GM04504 (cell line): ENCODE measurements at places on chromosomes 5 and 9.
A peak's percentile ranks its signal among the peaks of the same experiment; 100 is the strongest.

DNA sequence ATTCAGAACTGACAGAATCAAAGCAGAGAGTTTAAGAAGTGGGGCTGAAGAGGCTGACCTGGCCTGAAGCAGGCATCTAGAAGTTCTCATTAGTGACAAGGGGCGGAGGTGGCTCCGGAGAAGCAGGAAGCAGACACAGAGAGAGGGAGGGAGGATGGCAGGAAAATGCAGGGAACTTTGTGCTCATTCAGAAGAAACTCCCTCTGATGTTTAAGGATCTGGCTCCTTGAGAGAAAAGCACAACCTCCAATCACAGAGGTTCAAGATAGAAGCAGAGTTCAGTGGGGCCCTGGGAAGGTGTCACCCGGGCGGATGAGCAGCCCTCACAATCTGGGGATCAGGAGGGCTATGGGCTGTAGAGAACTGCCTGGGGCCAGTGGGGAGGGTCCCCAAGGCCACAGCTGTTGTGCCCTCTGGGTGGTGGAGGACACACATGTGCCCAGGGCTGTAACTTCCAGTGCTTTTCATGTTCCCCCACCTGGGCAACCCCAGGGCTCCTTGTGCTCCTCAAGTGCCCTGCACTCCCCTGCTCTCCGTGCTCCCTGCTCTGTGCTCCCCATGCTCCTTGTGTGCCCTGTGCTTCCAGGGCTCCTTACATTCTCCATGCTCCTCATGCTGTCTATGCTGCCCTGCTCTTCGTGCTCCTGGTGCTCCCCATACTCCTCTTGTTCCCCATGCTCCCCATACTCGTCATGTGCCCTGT, 51.4 kb downstream of the TRIP13 start:
- DNase-seq, result no peak

GRCh38 chr9:120438836-120439546, 141.0 kb downstream of the CDK5RAP2 start:
- no peak for DNase-seq

DNA sequence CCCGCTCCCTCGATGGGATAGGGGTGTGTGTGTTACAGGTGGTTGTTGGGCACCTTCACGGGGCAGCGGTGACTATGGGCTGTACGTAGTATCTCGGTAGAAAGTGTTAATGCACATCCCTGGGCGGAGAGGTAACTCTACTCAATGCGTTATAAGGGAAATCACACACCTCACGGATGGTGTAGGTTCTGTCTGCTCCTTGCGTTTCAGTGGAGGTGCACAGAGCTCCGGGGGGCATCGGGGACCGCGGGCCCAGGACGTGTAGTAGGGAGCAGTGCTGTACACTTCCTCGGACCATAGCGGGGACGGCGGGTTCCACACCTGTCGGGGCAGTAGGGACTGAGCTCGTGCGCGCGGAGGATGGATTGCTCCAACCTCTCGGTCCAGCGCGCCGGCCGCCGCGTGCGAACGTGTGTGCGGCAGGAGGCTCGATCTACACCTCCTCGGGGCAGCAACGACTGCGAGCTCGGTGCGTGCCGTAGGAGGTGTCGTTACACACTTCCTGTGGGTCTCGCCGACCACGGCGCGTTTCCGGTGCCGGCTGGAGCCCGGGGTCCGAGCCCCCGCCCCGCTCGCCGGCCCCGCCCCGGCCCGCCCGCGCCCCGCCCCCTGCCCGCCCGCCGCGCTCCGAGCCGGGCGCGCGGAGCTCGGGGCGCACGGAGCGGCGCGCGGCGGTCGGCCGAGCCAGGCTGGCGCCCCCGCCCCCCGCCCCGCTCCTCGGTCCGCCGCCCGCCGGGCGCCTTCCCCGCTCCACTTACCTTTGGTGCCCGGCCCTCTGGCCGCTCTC, at the start of gene KIAA1958:
TSS of gene KIAA1958 (plus strand) at position 607 of the 787 bp plus-strand sequence. CDS start 87,254 bp downstream, outside the sequence.
- peak; percentile 50 for DNase-seq

- DNase-seq, result no peak
These were observed 309.1 kb downstream of the PSAT1 start for GRCh38 chr9:78606001-78606379.

- DNase-seq, result no peak
These were observed 20.9 kb upstream of the ARHGAP26 start for GRCh38 chr5:142749321-142749720.

DNA sequence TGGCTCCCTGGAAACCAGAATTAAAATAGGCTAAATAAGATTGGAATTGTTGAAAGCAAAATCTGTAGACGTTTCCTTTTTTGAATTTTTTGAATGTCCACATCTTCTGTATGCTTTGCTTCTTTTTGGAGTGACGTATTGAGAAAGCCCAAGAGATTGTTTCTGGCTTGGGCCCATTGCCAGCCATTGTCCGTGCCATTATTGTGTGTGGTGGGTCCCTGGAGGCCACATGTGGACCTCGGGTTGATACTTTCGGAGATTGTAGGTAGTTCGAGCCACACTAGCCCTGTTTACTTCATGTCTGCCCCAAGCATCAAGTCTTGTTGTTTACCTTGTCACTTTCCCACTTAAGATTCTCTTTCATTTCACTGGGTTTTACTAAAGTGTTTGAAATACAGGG, 106.0 kb downstream of the PALM2AKAP2 start:
- no peak for DNase-seq

DNA sequence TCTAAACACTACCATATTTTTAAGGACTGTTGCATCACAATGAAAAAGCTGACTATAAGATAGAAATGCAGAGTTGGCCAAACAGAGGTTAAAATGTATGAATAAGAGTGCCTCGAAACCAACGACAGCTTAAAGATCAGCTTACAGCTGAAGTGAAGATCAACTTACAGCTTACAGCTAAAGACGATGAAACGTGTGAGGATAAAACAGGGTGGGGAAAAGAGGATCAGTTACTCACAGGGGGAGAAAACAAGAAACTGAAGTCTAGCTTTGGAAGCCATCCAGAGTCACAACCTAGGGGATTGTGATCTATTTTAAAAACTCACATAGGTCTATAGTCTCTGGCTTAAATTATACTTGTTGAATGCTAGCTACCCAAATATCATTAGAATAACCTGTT, 220.0 kb downstream of the SNCAIP start:
- DNase-seq, result no peak

GRCh38 chr5:41193456-41194205, 19.7 kb downstream of the C6 start:
- no peak for DNase-seq

- no peak for DNase-seq
These were observed 31.6 kb upstream of the F2RL1 start for GRCh38 chr5:76787237-76787636.

DNA sequence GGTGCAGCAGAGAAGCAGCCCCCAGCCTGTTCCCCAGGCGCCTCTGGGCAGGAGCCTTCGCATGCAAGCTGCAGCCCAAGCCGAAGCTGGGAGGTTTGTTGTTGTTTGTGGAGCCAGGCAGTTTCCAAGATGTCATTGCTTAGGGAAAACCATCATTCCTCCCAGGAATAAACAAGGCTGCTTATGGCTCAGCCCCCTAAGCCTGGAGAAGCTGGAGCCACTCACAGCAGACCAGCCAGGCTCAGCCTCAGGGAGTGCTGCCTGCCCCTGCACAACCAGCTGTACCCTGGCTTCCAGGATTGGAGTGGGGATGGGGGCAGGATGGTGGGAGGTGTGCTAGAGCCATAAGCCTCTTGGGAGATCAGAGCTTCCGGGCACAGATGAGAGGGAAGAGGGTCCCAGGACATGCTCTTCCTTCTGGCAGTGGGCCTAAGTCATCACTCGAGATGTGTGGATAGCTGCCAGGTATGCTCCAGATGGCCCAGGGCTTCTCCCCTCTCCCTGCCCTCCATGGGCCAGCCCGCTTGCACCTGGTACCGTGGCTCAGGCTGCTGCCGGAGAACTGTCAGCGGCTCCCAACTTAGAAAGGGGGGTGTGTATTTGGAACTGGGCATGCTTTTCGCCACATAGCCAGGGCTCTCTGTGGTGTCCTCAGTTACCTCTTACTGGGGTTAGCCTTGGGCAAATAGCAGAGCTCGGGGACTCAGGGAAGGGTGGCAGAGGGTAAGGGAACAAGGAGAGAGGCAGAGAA, 105.2 kb downstream of the RGS3 start:
- no peak for DNase-seq

GRCh38 chr5:154109416-154110106, 70.8 kb downstream of the MFAP3 start:
- DNase-seq, result no peak

DNA sequence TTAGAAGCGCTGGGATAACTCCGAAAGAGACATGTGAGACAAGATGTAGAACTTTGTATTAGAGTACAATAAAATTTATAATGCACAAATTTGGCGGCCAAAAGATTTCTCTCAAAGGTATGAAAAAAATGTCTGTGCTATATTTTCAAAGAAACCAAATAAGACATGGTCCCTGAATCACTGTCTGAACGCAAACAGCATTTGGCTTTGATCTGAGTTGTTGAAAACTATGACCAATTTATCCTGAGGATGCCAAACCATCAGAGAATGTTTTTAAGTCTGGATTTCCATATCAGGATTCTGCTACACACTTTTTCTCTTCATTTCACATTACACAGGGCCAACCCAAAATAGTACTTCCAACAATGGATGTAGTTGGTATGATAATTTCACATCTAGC, 9.9 kb upstream of the GLIS3 start:
- DNase-seq, result no peak

- no peak for DNase-seq
These were observed 19.5 kb downstream of the DCAF10 start for GRCh38 chr9:37820142-37820541.

GRCh38 chr5:23730023-23730422, 222.6 kb downstream of the PRDM9 start:
- DNase-seq, result no peak

- DNase-seq, result no peak
These were observed 691 bp downstream of the THBS4 start for GRCh38 chr5:80035839-80036238.

DNA sequence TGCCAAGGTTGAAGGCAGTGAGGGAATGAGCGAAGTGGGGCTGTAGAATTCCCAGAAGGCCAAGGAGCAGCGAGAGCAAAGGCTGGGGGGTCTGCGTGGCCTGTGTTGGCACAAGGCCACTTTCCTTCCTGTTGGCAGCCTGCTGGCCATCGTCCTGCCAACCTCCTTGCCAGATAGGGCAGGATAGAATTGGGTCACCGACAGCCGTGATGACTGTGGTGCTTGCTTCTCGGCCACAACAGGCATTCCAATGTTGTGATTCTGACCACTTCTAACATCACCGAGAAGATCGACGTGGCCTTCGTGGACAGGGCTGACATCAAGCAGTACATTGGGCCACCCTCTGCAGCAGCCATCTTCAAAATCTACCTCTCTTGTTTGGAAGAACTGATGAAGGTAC, 18.9 kb downstream of the TRIP13 start:
- DNase-seq, result no peak

DNA sequence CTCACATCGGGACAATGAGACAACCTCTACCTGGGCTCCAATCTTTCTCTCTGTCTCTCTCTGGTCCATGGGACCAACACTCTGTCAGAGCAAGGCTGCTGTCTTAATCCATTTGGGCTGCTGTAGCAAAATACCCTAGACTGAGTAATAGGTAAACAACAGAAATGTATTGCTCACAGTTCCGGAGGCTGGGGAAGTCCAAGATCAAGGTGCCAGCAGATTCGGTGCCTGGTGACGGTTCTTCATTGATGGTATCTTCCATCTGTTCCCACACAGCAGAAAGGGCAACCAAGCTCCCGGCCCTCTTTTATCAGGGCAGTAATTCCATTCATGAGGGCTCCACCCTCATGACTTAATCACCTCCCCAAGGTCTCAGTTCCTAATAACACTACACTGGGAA, 61.3 kb upstream of the SPOCK1 start:
- no peak for DNase-seq

GRCh38 chr5:40755093-40755406, 711 bp downstream of the TTC33 start:
- DNase-seq, result peak; percentile 49

- DNase-seq, result no peak
These were observed 3.6 kb upstream of the ARAP3 start for GRCh38 chr5:141685591-141685990.

DNA sequence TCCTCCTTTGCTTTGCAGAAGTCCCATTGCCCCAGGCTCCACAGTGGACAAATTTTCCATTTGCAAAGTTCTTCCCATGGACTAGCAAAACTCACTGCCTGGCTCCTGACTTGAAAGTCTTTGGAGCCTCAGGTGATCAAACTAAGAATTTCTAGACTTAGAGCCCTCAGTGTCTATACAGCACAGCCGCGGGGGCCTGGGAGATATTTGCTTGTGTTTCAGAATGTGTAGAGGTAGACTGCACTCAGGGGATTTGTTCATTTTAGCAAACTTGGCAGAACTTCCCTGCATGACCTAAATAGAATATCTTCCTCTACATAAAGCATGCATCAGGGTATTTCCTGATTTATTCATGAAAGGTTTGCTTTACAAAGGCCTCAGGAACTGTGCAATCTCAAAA, 384.2 kb upstream of the ZNF462 start:
- no peak for DNase-seq

GRCh38 chr9:33287087-33287490, 3.2 kb upstream of the NFX1 start:
- DNase-seq, result peak; percentile 43

DNA sequence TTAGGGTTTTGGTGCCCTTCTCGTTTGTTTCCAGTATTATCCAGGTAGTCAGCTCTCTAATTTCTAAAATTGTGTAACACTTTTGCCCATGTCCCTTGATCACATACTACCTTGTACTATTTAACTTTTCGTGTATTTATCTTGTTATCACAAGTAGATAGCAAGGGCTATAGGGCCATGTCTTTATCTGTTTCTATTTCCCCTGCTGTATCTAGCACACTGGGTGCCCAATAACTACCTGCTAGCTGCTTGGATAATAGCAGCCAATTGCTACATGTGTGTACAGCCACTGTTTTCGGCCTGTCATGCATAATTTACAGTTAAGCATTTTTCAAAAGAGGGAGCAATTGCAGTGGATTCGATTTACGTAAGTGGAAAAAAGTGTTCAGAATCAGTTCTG, 64.8 kb upstream of the TNFAIP8 start:
- DNase-seq, result no peak

DNA sequence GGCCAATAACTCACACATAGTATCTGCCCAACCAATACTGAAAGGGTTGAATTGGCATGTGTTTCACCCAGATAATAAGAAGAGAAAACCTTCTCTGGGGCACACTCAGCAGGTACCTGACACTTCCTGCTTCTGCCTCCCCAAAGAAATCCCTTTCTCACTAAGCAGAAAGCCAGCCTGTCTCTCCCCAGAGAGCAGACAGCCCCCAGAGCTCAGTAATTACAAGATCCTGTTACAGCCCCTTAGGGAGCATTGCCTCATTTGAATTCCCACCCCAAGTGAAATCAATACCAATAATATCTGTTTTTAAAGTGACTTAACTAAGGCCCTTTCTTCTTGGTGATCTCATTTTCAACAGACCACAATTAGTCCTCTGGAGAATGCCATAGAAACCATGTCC, 38.5 kb upstream of the FOXI1 start:
- DNase-seq, result no peak
